ENCODE measurements at places on chromosomes 13 and 19.

DNA sequence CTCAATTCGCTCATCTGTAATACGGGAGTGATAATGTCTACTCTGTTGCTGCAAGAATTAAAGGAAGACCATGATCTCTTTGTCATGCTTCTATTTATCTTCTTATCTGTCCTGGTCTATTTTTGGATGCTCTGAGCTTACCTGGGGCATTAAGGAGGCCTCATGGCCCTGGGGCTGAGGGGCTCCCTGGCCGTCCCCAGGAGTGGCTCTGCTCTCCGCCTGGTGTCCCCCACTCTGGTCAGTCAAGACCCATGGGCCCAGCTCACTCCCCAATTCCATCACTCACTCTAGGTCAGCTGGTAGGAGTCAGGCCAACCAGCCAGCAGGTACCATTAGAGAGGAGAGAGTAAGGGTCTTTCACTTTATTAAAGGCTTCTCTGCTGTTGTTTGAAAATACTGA is 1.1 kb upstream of the CHST8 start:
- no peak for DNase-seq

DNA sequence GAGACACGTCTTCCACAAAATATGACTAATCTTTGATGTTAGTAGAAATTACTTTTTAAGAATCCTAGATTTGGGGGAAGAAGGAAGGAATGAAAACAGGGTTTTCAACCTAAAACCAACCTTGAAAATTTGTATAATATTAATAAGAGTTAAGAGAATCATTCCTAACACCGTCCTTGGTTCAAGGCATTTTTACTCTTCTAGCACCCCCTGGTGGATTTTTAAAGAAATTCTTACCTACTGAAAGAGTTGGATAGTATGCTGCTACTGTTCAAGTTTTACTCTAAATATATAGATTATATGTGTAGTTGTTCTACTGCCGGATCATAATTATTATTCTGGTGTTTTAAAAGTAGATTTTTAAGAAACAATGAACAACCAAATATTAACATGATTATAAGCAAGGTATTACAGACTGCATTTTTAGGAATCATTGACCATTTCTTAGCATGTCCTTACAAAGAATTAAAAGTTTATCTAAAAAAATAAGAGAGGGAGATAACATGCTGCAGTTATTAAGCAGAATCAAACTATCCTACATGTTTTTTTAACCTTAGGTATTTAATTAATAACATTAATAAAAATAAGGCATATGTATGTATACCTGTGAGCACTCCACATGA is 7.4 kb upstream of the SLITRK6 start:
- DNase-seq: peak; percentile 46

- DNase-seq: no peak
These were observed 133.9 kb upstream of the ARGLU1 start for GRCh38 chr13:106701771-106702341.

DNA sequence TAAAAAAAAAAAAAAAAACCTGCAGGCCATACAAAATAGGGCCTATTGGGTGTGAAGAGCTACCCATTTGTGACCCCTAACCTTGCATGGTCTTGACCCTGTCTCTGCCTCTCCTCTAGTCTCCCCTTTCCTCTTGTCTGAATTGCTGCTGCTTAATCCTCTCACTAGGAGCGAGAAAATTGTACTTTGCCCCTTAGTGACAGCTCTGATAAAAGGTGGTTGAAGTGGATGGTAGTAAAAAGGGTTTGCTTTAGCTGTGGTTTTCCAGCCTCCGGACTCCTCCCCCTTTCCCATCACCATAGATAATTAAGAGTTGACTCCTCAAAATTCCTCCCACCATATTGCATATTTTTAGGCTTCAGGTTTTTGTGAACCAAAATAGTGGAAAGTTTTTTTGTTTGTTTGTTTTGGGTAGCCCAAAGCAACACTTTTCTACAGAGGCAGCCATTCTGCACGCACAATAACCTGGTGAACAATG is 23.5 kb downstream of the ACTN4 start:
- DNase-seq: no peak

GRCh38 chr19:1248786-1249297 is 459 bp downstream of the MIDN start:
- DNase-seq: peak; percentile 94

DNA sequence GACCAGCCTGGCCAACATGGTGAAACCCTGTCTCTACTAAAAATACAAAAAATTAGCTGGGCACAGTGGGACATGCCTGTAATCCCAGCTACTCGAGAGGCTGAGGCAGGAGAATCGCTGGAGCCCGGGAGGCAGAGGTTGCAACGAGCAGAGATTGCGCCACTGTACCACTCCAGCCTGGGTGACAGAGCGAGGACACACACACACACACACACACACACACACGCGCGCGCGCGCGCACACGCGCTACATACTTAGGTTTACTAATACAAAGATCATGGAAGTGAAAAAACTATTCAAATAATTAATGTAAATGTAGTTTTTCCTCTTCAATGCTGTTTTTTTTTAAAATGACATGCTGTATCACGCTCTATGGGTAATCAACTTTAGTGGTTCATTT is 58.5 kb upstream of the ZDHHC20 start:
- no peak for DNase-seq

GRCh38 chr13:99308471-99309087 is 1.4 kb upstream of the GPR183 start:
- DNase-seq: no peak

- peak; percentile 49 for DNase-seq
These were observed 657 bp downstream of the PLIN3 start for GRCh38 chr19:4866595-4867424.

DNA sequence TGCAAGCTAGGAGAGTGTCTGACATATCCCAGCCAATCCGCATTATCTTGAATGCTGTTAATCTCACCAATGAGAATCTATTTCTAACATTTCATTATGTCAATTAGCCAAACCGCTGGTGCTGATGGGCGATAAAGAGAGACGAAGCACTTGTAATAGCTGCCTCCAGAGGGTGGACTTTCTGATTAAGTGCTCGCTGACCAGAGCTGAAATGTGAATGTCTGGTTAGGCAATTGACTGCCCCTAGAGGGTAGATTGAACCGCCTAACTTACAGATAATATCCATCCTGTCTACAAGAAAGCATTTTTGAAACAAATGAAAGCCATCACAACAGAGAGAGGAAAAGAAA is 552 bp upstream of the GRWD1 start:
- no peak for DNase-seq

DNA sequence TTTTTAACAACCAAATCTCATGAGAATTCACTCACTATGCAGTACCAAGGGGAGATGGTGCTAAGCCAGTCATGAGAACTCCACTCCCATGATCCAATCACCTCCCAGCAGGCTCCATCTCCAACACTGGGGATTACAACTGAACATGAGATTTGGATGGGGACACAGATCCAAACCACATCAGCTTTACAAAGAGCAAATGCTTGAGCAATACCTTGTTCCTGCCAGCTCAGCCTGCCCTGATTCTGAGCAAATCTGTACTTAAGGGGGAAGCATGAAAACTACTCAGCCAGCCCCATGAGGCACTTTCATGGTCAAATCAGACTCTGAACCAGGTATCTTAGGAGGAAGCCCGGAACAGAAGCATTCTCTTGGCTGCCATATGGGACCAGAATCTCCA is 259.9 kb downstream of the TBC1D4 start:
- no peak for DNase-seq

GRCh38 chr19:29714953-29715700 is at the start of gene C19orf12:
C19orf12 (minus strand) TSS chr19:29715261; CDS start chr19:29708413, 6,848 bp downstream.
- peak; percentile 52 for DNase-seq

DNA sequence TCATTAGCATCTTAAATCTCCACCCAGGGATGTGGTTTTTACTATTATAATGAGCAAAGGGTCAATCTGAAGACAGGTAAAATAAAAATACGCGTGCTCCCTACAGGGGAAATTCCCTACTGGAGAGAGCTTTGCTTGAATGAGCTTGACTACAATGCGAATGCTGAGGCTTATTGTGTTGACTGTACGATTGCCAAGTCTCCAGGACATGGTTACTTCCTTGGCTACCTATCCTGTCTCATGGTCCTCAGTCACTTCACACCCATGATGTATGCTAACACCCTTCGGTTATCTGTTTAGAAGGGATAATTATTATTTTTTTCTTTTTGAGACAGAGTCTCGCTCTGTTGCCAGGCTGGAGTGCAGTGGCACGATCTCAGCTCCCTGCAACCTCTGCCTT is 61.7 kb downstream of the ZNF627 start:
- DNase-seq: no peak

- DNase-seq: no peak
These were observed 1193.0 kb downstream of the UQCRFS1 start for GRCh38 chr19:28019901-28020300.

DNA sequence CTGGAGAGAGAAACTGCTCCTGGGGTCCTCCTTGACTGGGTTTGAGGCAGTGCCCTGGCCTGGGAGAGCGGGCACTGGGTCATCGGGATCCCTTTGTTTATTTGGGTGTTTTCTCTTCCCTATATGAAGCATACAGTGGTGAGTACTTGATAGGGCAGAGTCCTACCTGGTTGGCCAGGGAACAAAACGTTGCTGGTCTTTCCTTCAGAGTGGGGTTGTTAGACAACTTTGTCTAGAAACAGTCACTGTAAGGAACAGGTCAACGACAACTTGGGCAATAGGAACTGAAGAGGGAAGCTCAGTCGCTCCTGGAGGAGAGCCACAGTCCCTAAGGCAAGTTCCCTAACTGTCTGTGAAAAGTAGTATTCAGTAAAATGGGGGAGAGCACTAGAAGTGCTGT is 550 bp upstream of the OLFM4 start:
- no peak for DNase-seq

GRCh38 chr19:53906211-53907192 is 2.6 kb upstream of the CACNG7 start:
- DNase-seq: peak; percentile 65

GRCh38 chr19:17436094-17436873 is 12.2 kb downstream of the TMEM221 start:
- DNase-seq: no peak

GRCh38 chr19:49651029-49651819 is 9.2 kb downstream of the SCAF1 start:
- no peak for DNase-seq

DNA sequence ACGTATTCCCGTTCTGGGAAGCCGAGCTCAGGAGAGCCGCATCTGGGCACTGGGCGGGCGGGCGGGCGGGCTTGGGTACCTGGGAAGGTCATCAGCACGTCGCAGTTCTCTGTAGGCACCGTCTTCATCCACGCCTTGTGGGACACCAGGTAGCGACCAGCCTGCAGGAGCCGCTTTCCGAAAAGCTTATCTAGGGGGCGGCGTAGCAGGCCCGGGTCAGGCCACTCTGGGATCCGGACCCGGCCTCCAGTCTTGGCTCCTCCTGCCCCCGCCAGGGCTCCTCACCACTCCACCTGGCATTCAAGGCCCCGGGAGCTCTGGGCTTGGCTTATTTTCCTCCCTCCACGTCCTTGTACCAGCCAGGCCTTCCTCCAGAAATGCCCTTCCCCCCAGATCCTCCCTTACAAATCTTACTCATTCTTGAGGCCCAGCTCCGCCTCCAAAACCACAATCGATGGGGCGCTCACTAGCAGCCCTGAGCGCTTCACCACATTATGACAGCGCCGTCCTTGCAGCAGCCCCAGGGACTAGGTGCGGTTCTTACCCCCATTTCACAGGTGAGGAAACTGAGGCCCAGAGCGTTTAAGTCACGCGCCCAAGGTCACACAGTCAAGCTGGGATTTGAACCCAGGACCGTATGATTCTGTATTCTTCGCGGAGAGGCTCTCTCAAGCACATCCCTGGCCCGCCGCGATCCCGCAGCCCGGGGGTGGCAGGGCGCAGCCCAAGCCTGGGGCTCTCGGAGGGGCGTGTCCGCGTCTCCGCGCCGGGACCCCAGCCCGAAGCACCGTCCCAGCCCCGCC is 843 bp downstream of the ANO8 start:
- peak; percentile 81 for DNase-seq

DNA sequence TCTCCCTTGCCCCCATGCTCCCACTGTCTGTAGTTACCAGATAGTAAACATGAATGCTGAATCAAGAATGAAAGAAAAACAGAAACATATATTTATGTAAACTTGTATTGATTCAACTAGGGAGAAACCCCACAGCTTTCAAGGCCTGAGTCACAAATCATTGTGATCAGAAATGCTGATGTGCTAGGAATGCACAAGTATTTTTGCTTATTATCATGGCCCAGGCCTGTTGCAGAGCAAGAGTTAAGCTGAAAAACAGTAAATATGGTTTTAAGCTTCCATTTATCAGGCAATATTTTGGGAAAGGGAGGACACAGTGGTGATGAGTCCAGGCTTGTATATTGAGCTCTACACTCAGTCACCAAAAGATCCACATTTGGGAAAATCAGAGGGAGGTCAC is 669.6 kb downstream of the DIAPH3 start:
- no peak for DNase-seq

- DNase-seq: no peak
These were observed 2358.5 kb upstream of the PCDH20 start for GRCh38 chr13:63774133-63774532.

DNA sequence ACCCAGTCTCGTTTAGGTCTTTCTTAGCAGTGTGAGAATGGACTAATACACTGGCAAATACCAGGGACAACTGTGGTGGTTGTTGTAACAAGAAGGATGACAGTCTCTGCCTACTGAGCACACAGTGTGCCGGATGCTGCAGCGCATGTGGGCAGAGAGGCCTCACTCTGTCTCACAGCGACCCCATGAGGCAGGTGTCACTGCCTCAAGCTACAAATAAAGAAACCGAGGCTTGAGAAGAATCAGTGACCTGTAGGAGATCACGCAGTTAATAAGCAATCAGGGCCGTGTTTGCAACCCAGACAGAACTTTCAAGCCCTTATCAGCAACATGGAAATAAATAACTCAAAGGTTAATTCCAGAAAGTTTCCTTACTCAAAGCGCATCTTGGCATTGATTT is 40.5 kb upstream of the GAS6 start:
- no peak for DNase-seq

DNA sequence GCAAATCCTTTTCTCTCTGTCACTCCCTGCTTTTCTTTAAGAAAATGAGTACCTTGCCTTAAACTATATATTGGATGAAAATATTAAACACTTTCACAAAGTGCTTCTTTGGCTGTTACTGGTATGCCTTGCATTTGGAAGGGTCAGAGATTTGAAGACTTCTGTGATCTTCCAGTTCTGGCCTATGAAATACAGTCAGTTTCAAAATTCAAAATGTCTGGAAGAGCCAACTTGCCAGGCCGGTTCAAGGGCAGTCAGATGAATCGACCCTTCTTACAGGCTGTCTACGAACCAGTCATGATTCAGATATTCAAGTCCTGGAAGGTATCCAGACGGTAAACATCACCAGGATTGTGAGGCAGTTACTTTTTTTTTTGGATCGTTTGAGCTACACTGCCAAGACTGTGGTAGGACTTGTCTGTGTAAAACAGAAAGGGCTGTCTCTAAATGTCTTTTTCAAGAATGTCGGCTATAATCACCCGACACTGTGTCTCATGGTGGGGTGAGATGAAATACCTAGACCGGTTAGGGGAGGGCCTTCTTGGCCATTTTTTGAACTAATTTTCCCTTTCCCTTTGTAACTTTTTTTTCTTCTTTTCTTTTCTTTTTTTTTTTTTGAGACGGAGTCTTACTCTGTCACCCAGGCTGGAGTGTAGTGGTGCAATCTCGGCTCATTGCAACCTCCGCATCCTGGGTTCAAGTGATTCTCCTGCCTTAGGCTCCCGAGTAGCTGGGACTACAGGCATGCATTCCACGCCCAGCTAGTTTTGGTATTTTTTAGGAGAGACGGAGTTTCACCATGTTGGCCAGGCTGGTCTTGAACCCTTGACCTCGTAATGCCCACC is 11.2 kb downstream of the ACTN4 start:
- no peak for DNase-seq

Data from natural killer cell (primary cell).